Effector CD4-positive, alpha-beta T cell (primary cell): ENCODE measurements at places on chromosomes 1 and 21.

DNA sequence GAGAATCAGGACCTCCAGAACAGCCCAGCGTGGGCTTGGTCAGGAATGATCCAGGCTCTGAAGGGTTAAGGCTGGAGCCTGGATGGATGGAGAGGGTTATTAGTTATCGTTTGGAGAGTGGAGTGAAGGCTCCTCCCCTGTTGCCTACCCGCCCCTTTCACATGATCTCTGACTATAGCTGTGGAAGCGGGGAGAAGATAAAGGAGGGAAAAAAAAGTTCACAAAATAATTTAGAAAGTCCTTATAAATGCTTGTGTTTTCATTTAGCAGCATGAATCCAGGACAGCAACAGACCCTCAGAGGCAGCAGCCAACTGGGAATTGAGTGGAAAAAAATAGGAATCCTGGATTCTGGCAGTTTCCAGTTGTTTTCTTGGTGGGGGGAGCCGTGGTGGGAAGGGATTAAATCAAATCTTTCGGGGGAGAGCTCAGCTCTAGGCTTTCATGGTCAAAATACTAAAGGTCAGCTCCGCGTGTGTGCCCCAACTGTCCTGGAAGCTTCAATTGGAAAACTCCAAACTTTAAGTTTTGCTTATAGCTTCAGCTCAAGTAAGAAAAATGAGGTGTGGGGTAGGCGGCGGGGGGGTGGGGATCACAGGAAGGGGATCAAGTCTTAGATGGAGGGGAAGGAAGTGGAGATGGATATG, 595 bp upstream of the DDR2 start:
- DNase-seq = no peak

DNA sequence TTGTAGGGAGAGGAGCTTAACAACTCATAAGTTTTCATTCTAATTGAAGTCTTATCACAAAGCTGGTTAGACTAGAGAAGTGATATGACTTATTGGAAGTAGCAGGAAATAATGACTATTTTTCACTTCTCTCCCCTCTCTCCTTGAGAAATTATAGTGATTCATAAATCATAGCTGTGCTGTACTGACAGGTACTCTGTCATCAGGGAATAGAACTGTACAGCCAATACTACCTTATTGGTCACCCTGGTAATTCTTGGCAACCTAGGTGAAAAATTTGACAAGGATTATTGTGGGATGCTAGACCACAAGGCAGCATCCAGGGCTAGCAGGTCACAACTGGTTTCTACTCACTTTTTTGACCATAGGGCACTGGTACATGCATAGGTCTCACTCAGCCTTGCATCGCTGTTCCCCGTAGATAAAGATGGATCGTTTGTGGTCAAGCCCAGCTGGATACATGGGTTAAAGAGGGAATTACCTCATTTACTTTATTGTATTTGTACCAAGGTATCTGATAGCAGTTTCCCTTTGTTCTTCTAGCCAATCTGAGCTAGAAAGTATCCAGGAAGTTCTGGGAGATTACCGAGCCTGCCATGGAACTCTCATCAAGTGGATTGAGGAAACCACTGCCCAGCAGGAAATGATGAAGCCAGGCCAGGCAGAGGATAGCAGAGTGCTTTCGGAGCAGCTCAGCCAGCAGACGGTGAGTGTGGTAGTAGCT, 113.6 kb downstream of the MACF1 start:
- DNase-seq = no peak

GRCh38 chr1:81574408-81574807, 226.3 kb upstream of the ADGRL2 start:
- no peak for DNase-seq

DNA sequence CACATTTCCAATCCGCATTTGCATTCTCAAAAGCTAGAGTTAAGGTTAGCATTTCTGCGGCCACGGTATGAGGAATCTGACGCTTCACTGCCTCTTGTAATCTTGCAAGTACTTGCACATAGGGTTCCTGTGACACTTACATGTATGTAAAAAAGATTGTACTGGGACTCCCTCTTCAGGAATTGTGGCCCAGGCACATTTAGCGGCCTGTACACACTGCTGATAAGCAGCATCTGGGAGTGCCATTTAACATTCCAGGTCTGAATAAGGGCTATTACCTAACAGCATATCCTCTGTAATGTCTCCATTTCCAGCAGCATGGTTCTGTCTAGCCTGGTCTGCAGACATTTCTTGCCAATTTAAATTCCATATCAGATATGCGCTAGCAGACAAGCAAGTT, 75.7 kb downstream of the AXDND1 start:
- no peak for DNase-seq

- DNase-seq = no peak
Observed at GRCh38 chr1:114854693-114855320, at the start of gene SYCP1. Gene SYCP1, plus strand, starts transcription at chr1:114854863. Its CDS starts 602 bp downstream, at chr1:114855465.

DNA sequence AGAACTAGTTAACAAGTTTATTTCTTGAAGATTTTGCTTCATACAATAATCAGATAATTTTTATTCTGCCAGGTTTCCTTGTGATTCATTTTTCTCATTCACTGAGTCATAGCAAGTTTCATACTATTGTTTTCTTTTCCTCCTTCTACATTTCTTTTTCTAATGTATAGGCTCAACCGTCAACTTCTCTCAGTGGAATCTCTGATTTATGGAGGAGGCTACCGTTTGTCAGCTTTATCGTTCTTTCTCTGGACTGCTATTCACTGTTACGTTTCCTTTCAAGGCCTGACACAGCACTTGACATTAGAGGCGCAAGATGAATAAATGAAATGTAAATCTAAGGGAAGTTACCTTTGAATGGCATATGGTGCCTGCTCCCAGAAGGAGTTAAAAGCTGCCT, 284.3 kb upstream of the NR5A2 start:
- no peak for DNase-seq

GRCh38 chr1:15945832-15946448, 30.0 kb downstream of the ZBTB17 start:
- no peak for DNase-seq

DNA sequence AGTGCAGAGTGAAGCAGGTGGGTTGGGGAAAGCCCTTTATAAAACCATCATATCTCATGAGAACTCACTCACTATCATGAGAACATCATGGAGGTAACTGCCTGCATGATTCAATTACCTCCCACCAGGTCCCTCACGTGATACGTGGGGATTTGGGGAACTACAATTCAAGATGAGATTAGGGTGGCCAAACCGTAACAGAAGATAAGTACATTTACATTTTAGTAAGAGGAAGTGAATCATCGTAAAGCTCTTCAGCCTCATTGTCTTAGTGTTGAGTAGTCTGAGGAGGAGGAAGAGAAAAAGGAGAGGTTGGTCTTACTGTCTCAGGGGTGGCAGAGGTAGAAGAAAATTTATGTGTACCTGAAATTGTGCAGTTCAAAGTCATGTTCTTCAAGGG, 1053.4 kb upstream of the ADGRL4 start:
- no peak for DNase-seq

- no peak for DNase-seq
Observed at GRCh38 chr21:28418726-28419514, 573.8 kb downstream of the LTN1 start.

- no peak for DNase-seq
Observed at GRCh38 chr1:42504535-42505128, 41.5 kb downstream of the CCDC30 start.

- peak; percentile 47 for DNase-seq
Observed at GRCh38 chr1:39657923-39658485, 13.9 kb downstream of the NT5C1A start.

GRCh38 chr1:84350550-84350949, 47.7 kb upstream of the DNASE2B start:
- no peak for DNase-seq

- DNase-seq = no peak
Observed at GRCh38 chr1:84370266-84370665, 28.0 kb upstream of the DNASE2B start.

DNA sequence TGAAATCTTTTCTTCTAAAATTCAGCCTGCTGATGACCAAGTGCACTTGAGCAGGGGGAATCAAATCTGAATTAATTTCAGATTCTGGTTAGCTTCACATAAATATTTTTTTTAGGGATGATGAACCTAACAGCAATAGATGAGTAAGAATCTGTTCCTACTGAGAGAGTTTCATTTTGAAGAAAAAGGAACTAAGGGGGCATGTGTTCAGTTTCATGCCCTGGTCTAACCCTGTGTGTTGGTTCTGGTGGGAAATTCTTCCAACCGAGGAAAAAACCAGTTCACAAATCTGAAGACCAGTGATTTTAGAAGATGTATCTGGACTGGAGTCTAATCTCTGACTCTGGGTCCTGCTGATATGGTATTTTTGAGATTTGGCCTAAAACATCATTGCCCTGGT, 13.7 kb downstream of the SELL start:
- no peak for DNase-seq

- no peak for DNase-seq
Observed at GRCh38 chr1:55231745-55232144, 16.6 kb upstream of the USP24 start.

DNA sequence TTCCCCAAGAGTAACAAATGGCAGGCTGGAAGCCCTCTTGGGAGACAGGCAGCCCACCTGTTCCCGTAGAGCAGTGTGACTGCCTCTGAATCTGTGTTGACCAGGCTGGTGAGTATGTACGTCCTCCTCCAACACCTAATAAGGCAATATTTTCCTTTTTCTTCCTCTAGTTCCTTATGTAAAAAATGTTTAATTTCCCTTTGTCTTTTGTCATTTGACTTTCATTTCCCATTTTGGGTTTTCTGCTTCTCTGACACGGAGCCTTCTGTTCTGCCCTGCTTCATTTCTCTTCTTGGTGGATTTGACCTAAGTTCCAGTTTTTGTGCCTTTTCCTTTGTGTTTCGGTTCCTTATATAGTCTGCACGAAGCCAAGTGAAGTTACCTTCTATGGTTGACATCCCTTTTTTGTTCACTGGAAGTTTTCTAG, 65.8 kb upstream of the ATF3 start:
- no peak for DNase-seq
